Pancreas (tissue), 10 donors: ENCODE measurements at places on chromosomes 7 and 10. TPM values are rescaled to one million over a fixed set of nuclear protein-coding genes. Genes with fewer than 3 reads are reported as not detected.
A peak's percentile ranks its signal among the peaks of the same experiment; 100 is the strongest.

IPMK gene
- total RNA-seq = 2.7 TPM

EPHA1 gene
- 9.0 TPM for total RNA-seq

OR2A1 gene
- total RNA-seq = not detected

ATP6V0A4 gene
- total RNA-seq = 0.35 TPM

BEND7 gene
- total RNA-seq = 14.3 TPM

PDZD7 gene
- 0.49 TPM for total RNA-seq

GLI3 gene
- 0.51 TPM for total RNA-seq

DNA sequence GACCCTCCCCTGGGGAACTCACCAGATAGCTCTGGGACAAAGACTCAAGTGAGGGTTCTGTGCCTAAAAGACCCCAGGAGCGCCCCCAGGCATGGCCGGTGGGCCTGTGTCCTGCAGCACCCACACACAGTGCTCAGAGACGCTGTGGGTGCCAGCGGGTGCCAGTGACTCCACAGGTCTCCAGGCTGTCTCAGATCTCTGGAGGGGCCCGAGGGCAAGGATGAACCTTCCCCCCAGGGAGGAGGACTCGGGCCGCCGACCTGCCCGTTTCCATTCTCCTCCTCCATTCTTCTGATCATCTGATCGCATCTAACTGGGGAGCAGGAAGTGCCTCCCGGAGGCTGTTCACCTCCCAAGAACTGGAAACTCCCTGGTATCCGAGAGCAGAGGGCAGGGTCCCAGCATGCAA lies 980 bp downstream of the ADAM8 start:
- H3K4me3 ChIP-seq = no peak overlapping the region
- DNase-seq = no peak
- no peaks in the 10 kb centered on the region for H3K27me3 ChIP-seq
- H3K36me3 ChIP-seq = peaks cover 6% of the 10 kb centered on the region

DNA sequence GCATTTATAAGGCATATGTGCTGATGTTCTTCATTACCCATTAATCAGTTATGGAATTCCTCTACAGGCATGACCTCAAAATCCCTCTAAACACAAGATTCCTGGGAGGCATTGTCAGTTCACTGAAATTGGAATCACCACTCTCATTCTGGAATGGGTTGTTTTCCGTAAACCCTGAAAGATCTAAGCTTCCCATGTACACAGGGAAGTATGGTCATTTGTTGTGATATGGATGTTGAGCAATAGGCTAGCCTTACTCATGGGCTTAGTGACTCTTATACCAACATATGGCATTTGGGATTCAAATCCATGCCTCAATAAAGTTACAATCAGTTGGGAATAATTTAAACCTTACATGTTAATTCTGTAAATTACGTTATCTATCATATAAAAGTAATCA lies 258.0 kb downstream of the XPNPEP1 start:
- no peak overlapping the region for H3K4me3 ChIP-seq
- no peak overlapping the region for H3K27ac ChIP-seq
- H3K27me3 ChIP-seq = no peaks in the 10 kb centered on the region
- H3K4me1 ChIP-seq = no peaks in the 10 kb centered on the region
- DNase-seq = no peak
- H3K36me3 ChIP-seq = no peaks in the 10 kb centered on the region

GRCh38 chr7:158695726-158696452 lies 8.7 kb downstream of the NCAPG2 start:
- H3K4me3 ChIP-seq = no peak overlapping the region
- H3K27ac ChIP-seq = no peak overlapping the region
- H3K27me3 ChIP-seq = no peaks in the 10 kb centered on the region
- H3K4me1 ChIP-seq = peaks cover 4% of the 10 kb centered on the region

DNA sequence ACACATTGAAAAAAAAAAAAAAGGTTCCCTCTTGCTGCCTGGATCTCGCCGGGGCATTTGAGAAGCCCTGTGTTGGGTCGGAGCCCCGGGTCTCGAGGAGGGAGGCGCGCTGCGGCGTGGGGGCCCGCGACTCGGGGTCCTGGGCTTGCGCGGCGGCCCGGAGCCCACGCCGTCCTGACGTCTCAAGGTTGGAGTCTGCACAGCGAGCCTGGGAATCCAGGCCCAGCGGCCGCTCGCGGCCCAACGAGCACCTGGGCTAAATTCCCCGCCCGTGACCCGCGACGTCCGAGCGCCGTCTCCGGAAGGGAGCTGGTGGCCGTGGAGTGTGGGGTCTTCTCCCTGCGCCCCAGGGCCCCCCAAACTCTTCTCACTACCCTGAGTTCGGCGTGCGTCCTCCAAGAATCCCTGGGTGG lies 1.4 kb upstream of the CTBP2 start:
- peaks cover 5% of the 10 kb centered on the region for H3K4me1 ChIP-seq
- H3K36me3 ChIP-seq = no peaks in the 10 kb centered on the region
- H3K27ac ChIP-seq = peak overlapping the region; percentile 95
- DNase-seq = peak; percentile 74

- peaks cover 6% of the 10 kb centered on the region for H3K36me3 ChIP-seq
- H3K4me1 ChIP-seq = peaks cover 20% of the 10 kb centered on the region
- no peaks in the 10 kb centered on the region for H3K27me3 ChIP-seq
- H3K4me3 ChIP-seq = peak overlapping the region; percentile 65
- H3K27ac ChIP-seq = peak overlapping the region; percentile 94
- peak; percentile 75 for DNase-seq
Observed at GRCh38 chr7:150405584-150406311, 26.6 kb downstream of the ZNF775 start.

GRCh38 chr10:123885406-123886170 lies 6.0 kb downstream of the CPXM2 start:
- H3K36me3 ChIP-seq = no peaks in the 10 kb centered on the region
- no peak overlapping the region for H3K27ac ChIP-seq
- no peak for DNase-seq

- peaks cover 20% of the 10 kb centered on the region for H3K4me1 ChIP-seq
- peak overlapping the region; percentile 91 for H3K4me3 ChIP-seq
- peaks cover 13% of the 10 kb centered on the region for H3K36me3 ChIP-seq
- no peak for DNase-seq
Observed at GRCh38 chr7:100875356-100875751, 451 bp downstream of the SRRT start.

DNA sequence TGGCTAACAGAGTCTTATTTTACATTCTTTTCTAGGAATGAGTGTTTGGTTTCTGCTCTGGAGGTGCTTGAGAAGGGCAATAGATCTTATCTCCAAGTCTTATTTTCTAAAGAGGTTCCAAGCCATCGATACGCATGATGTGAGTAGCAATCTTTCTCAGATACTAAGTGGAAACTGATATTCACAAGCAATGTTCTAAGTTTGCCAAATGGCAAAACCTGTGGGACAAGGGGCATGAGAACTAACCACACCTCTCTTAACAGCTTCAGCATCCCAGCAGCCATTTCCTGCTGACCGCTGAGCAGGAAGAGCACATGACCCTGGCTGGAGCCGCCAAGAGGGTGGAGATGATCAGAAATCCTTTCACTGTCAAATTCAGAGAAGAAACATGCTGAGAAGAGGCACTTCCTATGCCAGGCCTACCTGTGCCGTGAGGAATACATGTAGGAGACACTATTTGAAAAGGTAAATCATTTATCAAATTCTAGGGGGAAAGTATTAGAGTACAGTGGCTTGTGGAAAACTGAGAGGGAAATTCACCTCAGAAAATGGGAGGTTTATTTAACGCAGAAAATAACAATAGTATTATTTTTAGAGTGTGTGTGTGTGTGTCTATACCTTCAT lies 35.2 kb downstream of the CCDC71L start:
- H3K4me3 ChIP-seq = no peak overlapping the region
- peaks cover 12% of the 10 kb centered on the region for H3K4me1 ChIP-seq
- H3K27ac ChIP-seq = no peak overlapping the region
- H3K27me3 ChIP-seq = no peaks in the 10 kb centered on the region

DNA sequence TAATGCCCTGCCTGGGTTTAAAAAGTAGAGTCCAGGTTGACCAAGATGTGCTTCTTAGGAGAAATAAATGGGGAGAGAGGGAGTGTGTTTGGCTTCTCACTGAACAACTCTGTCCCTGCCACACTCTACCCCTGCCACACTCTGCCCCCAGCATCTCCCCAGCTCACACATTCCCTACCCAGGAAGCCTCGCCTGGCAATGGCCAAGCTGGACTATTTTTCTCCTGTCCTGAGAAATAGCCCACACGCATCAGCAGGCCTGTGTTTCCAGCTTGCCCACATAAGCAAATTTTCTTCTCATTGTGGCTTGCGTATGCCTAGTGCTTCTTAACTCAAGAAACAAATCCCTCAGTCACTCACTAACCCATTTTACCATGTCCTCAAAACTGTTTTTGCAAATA lies 1.8 kb downstream of the LRRC18 start:
- H3K27ac ChIP-seq = no peak overlapping the region
- DNase-seq = no peak
- no peaks in the 10 kb centered on the region for H3K36me3 ChIP-seq

DNA sequence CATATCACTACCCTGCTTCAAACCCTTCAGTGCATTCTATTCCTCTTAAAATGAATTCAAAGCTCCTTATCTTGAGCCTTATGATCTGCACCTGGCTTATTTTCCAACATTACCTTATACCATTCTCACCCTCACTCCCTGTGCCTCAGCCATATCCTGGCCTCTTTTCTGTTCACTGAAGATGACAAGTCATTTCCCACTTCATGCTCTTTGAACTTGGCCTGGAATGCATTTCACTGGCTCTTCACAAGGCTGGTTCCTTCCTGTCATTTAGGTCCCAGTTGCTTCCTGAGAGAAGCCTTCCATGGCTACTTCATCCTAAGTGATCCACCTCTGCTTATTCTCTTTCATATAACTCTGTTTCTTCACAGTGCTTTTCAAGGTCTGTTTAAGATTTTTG lies 3.2 kb upstream of the LIPF start:
- DNase-seq = no peak
- H3K27me3 ChIP-seq = no peaks in the 10 kb centered on the region
- no peak overlapping the region for H3K27ac ChIP-seq

GRCh38 chr7:157670490-157671357 lies 333.9 kb downstream of the DNAJB6 start:
- no peaks in the 10 kb centered on the region for H3K27me3 ChIP-seq
- H3K27ac ChIP-seq = no peak overlapping the region
- no peaks in the 10 kb centered on the region for H3K36me3 ChIP-seq

GRCh38 chr7:66100408-66101050 lies 14.1 kb upstream of the CRCP start:
- DNase-seq = no peak
- H3K4me3 ChIP-seq = no peak overlapping the region
- H3K27ac ChIP-seq = peak overlapping the region; percentile 79
- no peaks in the 10 kb centered on the region for H3K27me3 ChIP-seq
- H3K36me3 ChIP-seq = no peaks in the 10 kb centered on the region
- no peaks in the 10 kb centered on the region for H3K4me1 ChIP-seq

GRCh38 chr7:137976232-137976631 lies 25.7 kb downstream of the CREB3L2 start:
- H3K4me1 ChIP-seq = peaks cover 8% of the 10 kb centered on the region
- H3K36me3 ChIP-seq = no peaks in the 10 kb centered on the region
- no peak for DNase-seq
- no peaks in the 10 kb centered on the region for H3K27me3 ChIP-seq

- DNase-seq = no peak
- H3K4me1 ChIP-seq = no peaks in the 10 kb centered on the region
- H3K27ac ChIP-seq = no peak overlapping the region
Observed at GRCh38 chr10:110723224-110723891, 79.2 kb downstream of the RBM20 start.

DNA sequence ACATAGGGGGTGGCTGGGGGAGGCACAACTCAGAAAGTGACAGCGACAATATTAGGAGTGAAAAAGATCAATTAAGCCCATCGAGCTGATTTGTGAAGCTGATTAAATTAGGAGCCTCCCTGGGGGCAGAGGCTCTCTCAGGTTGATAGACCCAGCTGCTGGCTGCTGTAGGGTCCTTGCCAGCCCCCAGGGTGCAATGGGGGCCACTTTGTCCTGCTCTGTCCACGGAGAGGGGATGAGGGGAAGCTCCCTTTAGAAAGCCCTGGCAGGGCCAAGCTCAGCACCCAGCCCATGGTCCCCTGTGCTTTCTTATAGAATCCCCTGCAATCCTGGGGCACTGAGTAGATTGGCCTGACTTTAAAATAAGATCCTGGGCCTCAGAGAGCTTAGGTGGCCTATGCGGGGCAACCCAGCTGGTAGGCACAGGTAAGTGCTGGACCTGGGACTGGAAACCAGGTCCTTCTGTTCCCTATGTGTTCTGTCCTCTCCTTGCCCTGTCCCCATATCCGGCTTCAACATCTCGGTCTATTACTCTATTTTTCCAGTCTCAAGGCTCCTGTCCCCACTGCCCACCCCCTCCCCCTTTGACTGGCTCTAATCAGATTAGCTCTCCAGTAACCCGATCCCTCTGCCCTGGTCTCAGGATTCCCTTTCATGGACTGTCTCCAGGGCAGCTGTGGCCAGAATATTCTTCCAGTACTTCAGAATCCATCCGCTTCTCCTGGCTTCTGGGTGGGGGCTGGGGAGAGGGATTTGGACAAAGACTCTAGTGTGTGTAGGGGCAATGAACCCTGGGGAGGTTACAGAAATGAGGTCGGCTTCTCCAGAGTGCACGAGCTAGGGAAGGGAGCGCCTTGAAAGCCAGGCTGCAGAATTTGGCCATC lies 259.6 kb downstream of the RPS24 start:
- no peaks in the 10 kb centered on the region for H3K27me3 ChIP-seq
- no peak overlapping the region for H3K27ac ChIP-seq
- no peaks in the 10 kb centered on the region for H3K36me3 ChIP-seq
- H3K4me1 ChIP-seq = no peaks in the 10 kb centered on the region
- H3K4me3 ChIP-seq = no peak overlapping the region

DNA sequence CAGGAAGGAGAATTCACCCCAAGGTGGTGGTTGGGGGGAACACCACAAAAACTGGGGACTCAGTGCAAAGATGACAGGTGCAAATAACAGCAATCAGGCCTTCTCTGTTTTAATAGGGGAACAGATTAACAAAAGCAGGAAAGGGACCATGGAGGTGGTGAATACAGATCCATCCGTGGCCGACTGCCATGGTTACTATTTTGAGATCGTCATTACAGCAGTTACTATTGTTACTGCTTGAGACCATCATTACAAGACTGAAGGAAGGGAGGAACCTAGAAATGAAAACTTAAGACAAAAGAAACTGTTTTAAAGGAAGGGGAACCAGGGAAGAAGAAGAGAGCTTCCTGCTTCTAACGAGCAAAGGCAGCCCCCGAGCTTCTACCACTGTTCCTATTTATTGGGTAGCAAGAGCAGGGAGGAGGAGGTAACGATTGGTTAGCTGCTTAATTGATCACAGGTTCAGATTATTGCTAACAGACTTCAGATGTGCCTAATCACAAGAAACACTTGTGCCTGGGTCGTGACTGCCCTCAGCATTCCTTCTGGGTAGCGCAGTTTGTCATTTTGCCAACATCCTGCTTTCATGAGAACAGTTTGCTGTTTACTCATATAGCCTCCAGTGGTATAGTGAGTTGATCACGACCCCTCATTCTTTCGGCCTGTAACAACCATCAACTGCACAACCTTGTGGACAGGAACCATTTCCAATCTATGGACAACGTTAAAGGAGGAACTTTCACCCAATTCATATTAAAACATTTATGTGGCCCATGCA lies 216.3 kb downstream of the CHCHD3 start:
- H3K27ac ChIP-seq = no peak overlapping the region
- no peak for DNase-seq
- no peaks in the 10 kb centered on the region for H3K27me3 ChIP-seq
- no peak overlapping the region for H3K4me3 ChIP-seq
- H3K36me3 ChIP-seq = no peaks in the 10 kb centered on the region
